Iris pigment epithelial cell (primary cell): ENCODE measurements at places on chromosomes 3 and 15.
A peak's percentile ranks its signal among the peaks of the same experiment; 100 is the strongest.

- DNase-seq = peak; percentile 62
These were observed 74.8 kb downstream of the RPL39L start for GRCh38 chr3:187064210-187065115.

DNA sequence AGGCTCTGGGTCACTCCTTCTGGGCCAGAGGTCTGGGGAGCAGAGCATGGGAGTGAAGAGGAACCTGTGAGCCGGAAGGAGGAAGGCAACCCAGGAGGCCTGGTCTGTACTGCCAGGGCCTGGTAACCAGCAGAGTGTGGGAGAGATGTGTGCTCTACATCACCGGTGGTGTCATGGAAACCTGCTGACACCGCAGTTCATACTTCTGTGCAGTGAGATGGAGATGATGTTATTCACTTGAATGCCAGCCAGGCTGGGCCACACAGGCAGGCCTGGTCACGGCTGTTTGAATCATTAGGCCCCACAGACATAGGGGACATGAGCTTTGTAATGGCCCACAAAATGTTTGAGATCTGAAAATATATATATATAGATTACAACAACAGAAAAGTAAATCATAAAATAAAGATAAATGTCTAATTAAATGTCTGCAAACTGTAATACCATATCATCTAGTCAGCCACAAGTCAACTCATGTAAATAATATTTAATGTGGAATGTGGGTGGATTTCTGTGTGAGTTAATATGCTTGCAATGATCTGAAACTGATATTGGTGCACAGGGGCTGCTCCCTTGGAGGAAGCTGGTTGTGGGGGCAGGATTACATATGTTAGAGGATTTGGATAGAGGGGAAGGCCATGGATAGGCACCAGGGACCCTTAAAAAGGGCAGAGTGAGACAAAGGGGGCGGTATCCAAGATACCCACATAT, 108.5 kb upstream of the PFN2 start:
- peak; percentile 97 for DNase-seq

GRCh38 chr15:59609730-59610712, 1.6 kb upstream of the GCNT3 start:
- DNase-seq = no peak

DNA sequence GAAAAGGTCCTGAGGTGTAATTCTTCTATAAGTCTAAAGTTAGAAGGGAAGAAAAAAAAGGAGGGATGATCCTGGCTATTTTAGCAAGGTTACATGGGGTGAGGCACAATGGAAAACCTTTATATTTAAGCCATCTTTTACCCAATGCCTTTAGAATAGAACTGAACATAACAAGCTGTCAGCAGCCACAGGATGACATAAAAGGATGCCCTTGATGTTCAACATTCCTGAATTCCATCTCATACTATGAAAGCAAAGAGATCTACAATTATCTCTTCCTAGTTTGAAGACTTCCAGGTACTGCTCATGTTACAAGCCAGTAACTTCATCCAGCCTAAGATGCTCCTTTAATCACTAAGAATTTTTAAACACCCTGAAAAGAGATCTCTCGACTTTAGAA, 26.9 kb downstream of the NEK10 start:
- DNase-seq = no peak

- no peak for DNase-seq
These were observed 1.0 kb upstream of the CEP70 start for GRCh38 chr3:138594935-138595610.

GRCh38 chr3:23659840-23660430, 145.8 kb upstream of the UBE2E1 start:
- no peak for DNase-seq

DNA sequence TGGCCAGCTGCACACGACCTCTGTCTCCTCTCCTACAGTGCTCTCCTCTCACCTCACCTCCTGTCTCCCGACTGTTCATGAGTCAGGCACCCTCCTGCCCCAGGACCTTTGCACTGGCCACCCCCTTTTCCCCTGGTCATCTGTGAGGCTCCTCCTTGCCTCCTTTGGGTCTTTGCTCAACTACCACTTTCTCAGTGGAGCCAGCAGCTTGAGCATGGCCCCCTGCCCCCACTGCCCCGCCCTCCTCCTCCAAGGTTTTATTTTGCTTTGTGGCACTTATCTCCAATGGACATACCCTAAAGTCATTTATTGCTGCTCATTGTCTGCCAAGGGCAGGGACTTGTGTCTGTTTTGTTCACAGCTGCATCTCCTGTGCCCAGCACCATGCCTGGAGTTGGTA, 64.3 kb downstream of the MGLL start:
- no peak for DNase-seq
